ENCODE measurements at places on chromosomes 12 and 14. TPM values are rescaled to one million over a fixed set of nuclear protein-coding genes. Genes with fewer than 3 reads are reported as not detected.

GRCh38 chr12:75389706-75390105, 1.2 kb upstream of the GLIPR1L2 start:
- DNase-seq, result peak; percentile 11

DNA sequence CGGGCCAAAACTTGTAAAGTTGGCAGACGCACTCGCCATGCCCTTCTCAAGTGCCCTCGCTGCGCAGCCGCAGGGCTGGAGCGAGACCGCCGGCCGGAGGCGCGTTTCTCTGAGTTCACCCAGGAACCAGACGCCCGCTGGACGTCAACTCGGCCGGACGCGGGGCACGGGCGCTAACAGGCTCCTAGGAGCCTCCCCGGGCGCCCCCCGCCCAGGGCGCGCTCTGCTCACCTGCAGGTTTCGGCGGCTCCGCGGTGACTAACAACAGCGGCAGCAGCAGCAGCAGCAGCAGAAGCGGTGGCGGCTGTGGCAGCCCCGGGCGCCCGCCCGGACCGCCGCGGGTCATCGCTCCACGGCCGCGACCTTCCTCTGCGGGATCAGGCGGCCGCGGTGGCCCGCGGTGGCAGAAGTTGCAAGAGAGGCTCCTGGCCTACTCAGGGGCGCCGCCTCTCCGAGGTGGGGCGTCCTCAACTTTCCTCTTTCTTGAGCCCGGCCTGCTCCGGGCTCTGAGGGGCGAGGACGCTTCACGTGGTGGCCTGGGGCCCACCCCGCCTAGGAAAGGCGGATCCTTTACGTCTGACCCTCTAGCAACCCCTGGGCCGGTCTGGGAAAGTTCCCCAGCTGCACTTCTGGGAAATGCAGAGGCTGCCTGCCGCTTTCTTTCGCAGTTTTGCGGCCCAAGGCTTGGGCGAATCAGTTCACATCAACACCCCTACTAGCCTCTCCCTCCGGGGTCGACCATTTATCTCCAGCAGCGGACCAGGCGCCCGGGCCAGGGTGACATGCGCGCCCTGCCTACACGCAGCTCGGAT, at the start of gene PLBD1:
Gene PLBD1 (minus strand): TSS at position 533 of the 812 bp plus-strand sequence. CDS start 187 bp downstream, at position 346.
- peak; percentile 50 for DNase-seq

- no peak for DNase-seq
These were observed 259.3 kb downstream of the BCL11B start for GRCh38 chr14:99012703-99013102.

DNA sequence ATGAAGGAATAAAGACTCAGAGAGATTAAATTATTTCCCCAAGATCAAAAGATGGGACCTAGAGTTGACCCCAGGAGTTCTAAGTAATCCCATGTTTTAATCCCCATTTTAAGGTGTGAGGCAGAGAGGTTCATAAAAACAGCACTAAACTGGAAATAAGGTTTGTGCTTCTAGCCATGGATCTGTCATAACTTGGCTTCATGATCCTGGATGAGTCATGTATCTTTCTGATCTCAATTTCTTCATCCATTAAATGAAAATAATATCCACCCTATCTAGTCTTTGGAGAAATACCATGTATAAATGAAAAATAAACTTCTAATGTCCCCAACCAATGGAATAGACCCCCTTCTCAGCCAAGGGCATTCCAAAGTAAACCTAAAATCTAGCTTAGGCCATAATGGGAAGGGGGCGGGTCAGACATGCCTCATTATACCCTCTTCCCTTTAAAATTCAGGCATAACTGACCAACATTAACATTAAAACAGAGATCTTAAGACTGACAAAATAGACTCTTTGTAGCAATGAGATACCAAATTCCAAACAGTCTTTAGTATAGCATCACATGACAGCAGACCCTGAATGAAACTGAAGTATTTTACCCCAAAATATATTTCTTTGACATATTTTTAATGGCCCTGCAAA, 47.8 kb downstream of the SLC41A2 start:
- DNase-seq, result peak; percentile 37

The ACVRL1 gene
- total RNA-seq, result 20.8 TPM

The OTX2 gene
- not detected for total RNA-seq

The PDE3A gene
- 0.26 TPM for total RNA-seq

The RNASE1 gene
- total RNA-seq, result not detected

The MGST1 gene
- 78.6 TPM for total RNA-seq

Data from fibroblast of lung (primary cell).